Hematopoietic multipotent progenitor cell treated with erythropoietin and hydrocortisone succinate and interleukin-3 and kit ligand, for 4 days (in vitro differentiated cells): ENCODE measurements at places on chromosomes 7 and 10.

DNA sequence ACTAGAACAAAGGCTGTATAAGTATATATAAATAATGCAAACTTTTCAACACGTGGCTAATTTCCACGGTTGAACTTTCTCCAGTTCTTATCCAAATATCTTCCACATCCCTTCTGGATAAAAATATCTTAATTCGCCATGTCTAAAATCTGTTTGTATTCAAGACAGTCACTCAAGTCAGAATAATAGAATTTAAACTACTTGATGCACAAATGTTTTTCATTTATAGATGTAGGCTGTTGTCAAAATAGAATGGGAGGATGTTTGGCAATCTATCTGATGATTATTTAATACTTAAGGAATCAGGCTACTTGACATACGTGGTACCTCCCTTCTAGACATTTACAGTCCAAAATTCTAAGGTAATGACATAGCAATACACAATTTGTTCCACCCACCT, 204.3 kb downstream of the TWIST1 start:
- DNase-seq = no peak

- DNase-seq = no peak
Observed at GRCh38 chr7:68767462-68767861, 830.8 kb upstream of the AUTS2 start.

DNA sequence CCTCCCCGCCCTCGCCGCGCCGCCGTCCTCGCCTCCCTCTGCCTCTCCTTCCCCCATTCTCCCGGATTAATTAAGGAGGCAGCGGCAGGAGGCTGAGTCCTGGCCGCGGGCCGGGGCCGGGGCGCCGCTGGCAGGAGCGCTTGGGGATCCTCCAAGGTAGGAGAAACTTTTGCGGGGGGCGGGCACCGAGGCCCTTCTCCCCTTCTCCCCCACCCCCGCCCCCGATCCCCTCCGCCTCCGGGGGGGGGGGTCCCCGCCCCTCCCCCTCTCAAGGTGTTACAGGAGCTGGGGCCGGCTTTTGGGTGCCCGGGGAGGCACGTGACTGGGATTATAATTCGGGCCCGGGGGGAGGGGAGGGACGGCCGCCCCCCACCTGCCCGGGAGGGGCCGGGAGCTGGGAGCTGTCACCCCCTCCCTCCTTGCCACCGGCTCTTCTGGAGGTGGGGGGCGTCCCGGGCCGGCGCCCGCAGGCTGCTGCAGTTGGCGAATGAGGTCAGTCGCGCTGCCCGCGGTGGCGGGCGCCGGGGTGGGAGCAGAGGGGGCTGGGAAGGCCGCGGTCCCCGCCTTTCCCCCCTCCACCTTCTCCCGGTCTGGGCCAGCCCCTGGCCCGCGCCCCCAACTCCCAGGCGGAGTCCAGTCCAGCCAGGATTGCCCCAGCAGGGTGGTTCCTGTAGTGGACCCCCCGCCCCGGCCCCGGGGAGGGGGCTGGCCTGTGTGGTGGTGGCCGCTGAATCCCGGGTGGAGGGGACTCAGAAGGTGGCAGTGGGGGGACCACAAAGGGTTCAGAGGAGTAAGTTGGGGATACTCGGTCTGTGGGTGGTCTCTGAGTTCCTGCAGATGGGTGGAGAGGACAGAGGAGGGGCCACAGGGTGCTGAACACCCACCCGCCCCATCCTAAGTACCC, 567 bp downstream of the GTF2IRD1 start:
- DNase-seq = no peak

DNA sequence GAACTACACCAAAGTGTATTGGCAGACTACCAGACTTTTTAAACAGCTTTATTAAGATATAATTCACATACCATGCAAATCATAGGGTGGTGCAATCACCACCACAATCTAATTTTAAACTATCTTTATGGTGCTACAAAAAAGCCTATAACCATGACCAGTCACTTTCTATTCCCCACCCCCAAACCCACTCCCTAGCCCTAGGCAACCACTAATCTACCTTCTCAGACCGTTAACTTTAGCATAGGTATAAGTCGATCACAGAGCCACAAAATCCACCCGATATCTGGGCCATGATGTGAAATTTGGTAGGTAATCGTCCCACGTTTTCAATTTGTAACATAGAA, 536 bp upstream of the POM121 start:
- DNase-seq = no peak
